ENCODE measurements at places on chromosomes 3 and 15.

DNA sequence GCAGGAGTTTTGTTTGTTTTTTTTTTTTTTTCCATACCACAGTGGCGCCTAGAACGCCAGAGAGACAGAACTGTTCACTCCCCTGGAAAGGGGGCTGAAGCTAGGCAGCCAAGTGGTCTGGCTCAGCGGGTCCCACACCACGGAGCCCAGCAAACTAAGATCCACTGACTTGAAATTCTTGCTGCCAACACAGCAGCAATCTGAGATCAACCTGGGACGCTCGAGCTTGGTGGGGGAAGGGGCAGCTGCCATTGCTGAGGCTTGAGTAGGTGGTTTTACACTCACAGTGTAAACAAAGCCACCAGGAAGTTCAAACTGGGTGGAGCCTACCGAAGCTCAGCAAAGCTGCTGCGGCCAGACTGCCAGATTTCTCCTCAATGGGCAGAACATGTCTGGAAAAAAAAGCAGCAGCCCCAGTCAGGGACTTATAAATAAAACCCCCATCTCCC lies 29.8 kb downstream of the SPICE1 start:
- DNase-seq, result peak; percentile 11

DNA sequence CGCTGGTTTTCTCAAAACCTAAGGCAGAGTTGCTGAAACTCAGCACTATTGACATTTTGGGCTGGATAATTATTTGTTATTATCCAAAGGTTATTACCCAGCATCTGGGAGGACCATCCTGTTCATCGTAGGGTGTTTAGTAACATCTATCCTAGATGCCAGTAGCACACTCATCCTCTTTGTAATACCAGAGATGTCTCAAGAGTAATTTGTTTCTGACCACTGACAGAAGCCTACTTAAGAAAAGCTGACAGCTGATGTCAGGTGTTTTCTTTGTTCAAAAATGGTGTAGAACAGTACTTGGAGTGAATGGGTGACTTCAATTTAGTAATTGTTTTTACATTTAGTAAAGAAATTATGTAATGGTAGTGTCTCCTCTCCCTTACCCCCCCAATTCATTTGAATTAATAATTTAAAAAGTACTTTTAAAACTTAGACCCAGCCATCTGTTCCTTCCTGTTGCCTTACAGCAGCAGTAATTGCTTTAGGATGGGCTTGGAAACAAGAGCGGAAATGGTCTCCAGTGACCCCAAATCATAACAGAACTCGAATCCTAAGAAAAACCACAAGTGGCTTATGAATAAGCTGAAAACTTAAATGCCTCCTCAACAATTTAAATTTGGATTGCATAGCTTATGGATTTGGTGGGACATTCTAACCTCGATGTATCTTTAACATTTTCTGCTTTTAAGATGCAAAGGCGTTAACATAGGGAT lies 105.4 kb downstream of the PTPRG start:
- DNase-seq, result no peak

GRCh38 chr15:78018946-78019644 lies 58.4 kb downstream of the TBC1D2B start:
- DNase-seq, result peak; percentile 15

GRCh38 chr3:121649645-121650044 lies 11.1 kb downstream of the HCLS1 start:
- DNase-seq, result no peak

DNA sequence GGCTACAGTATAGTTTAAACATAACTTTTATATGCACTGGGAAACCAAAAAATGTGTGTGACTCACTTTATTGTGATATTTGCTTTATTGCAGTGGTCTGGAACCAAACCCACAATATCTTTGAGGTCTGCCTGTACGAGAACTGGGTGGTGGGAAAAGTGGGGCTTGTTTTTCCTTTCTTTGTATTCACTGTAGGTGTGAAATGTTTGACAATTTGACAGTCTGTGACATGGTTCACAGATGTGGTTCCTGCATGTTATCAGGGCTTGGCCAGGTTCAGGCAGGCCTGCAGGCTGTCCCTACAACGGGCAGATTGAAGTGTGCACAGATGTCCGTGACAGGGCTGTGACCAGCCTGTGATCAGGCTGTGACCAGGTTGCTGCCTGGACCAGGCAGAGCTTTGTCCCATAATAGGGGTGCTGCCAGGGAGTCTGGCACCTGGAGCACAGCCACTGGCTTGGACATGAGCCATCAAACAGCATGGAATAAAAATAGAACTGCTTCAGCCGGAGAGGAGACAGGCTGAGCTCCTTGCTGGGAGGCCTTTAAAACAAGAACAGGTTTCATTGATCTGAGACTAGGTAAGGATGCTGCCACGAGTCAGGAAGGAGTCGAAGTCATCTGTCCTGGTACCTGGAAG lies 61.0 kb downstream of the KLF13 start:
- DNase-seq, result peak; percentile 72

DNA sequence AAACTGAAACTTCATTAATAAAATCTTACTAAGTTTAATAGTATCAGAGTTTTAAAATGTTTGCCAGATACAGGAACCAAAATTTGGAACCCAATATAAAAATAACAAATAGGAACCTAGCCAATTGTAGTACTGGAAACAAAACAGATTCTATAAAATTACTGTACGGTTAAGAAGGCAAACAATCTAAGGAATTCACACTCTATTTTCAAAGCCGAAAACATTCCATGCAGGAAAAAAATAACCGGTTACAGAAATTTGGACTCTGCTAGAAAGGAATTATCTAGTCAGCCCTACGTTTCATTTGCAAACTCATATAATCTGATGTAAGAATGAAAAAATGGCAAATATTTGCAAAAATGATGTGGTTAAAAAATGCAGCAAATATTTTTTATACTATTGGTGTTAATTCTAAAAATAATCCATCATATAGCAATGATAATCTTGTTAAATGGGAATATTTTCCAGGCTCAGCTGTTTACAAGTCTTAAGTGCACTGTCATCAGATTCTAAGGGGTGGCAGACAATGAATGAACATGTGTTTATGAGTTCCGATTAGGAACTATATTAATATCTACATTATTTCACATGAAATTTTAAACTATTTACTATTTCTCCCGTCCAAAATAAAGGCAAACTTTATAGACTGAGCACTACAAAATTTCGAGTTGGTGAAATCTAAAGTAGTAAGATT lies 58.1 kb downstream of the DCBLD2 start:
- DNase-seq, result no peak

DNA sequence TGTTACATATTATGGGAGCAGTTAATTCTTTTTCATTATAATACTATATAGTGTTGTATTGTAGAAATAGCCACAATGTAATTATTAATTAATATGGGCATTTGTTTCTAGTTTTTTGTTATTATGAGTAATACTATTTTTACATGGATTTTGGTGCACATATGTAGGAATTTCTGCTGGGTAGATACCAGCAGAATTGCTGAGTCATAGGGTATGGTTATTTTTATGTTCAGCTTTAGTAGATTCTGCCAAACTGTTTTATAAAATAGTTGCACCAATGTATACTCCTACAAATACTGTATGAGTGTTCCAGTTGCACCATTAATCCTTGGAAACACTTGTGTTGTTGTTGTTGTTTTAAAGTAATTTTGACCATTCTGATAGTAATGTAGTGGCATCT lies 91.5 kb downstream of the SH3GL3 start:
- no peak for DNase-seq
